Frontal cortex (tissue), 4 donors: ENCODE measurements at places on chromosomes 7 and 10. TPM values are rescaled to one million over a fixed set of nuclear protein-coding genes. Genes with fewer than 3 reads are reported as not detected.
A peak's percentile ranks its signal among the peaks of the same experiment; 100 is the strongest.

DNA sequence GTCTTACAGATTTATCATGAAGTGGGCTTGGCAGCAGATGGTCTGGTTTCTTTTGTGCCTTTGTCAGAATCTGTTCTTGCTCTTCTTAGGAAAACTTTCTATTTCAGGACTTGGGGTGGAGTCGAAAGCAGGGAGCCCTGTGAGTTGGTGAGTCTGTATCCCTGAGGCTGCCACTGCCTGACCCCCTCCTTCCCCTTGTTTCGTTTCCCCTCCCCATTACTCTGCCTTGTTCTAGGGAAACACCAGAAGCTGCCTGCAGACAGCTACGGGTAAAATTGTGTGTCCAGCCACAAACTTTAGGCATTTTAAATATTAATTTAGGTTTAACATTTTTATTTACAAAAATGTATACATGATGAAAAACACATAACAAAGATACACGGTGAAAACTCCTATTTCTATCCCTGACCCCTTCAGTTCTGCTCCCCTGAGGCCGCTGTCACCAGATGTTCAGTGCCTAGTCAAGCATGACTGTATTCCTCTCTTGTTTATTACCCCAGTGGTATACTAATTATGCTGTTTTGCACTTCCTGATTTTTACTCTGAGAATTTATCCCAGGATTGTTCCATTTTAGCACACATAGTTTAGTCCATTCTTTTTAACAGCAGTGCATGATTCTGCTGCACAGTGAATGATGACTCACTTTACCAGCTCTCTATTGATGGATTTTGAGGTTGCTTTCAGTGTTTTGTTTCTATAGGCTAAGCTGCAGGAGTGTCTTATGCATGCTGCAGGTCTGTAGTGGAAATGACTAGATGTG is 9.1 kb downstream of the TSPAN14 start:
- no peak for DNase-seq

Gene MUC12
- 0.41 TPM for total RNA-seq

DNA sequence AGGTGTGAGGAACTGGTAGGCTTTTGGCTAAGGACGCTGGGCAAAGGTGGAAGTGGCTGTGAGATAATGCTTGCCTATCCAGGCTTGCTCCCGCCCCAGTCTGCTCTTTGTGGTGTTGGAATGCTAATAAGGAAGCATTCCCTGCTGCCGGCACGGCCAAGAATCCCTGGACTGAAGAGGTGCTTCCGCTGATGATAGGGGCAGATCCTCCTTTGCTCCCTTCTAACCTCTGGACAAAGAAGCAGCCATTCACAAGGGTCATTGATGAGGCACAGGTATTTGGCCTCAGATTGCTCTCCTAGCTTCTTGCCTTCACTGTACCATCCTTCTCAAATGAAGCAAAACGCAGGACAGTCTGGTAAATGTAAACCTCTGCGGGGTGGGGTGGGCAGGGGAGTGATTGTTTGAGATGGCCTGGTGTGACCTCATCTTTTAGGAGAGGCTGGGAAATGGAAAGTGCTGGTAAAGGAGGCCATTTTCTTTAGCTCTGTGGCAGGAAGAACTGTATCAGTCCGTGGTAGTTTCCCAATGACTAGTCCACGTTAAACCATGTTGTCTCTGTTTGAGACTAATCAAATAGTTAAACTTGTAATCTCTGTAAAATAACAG is 1.7 kb downstream of the PGAM1 start:
- no peak for DNase-seq

- no peak for DNase-seq
These were observed 68.9 kb upstream of the NFE2L3 start for GRCh38 chr7:26083113-26083512.

Gene LRRN3
- total RNA-seq: 153 TPM

Gene SEMA3A
- total RNA-seq: 33.0 TPM

DNA sequence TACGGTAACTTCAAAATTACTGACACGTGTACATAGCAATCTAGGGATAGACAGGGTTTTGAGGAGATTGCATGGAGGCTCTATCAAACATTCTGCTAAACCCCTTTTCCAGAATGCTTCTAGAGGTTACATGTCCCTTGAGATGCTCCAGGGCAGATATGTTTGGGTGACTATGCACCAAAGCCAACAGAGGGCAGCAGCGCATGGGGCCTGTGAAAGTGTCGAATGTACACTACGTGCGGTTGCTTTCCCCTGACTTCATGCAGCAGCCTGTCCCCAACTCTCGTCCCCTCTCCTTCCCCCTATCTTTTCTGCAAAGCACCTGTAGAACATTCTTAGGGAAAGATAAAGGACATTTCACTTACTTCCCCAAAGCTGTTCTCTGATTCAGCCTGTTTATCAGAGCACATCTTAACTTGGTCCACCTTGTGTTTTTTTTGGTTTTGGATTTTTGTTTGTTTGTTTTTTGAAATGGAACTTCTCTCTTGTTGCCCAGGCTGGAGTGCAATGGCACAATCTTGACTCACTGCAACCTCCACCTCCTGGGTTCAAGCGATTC is 90.2 kb downstream of the UBE3C start:
- no peak for DNase-seq

- DNase-seq: no peak
These were observed 116.1 kb upstream of the ZMIZ1 start for GRCh38 chr10:78952686-78953085.

DNA sequence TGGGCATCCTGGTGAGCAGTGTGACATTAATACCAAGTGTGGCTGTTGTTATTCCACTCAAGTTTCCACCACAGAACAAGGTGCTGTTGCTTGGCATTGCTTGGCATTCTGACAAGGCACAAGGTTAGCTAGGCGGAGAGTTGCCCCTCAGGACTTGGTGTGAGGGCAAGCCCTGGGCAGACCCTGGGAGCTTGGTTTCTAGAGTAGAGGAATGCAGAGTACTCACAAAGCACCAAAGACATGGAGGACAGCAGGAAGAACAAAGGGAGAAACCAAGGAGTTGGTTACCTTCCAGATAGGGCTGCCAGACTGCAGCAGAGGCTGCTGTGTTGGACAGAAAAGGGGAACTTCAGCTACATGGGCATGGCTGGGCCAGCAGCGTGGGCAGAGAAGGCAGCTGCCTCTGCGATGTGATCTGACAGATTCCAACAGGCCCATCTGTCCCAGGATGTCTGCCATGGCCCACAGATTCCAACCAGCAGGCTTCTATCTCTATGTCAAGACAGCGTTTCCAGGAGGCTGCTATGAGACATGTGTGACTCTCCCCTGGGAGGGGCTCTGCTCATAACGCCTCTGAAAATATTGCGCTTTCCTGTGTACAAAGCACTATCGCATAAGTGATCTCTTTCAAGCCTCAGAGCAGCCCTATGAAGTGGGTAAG is 1.8 kb downstream of the GOLGA7B start:
- no peak for DNase-seq

DNA sequence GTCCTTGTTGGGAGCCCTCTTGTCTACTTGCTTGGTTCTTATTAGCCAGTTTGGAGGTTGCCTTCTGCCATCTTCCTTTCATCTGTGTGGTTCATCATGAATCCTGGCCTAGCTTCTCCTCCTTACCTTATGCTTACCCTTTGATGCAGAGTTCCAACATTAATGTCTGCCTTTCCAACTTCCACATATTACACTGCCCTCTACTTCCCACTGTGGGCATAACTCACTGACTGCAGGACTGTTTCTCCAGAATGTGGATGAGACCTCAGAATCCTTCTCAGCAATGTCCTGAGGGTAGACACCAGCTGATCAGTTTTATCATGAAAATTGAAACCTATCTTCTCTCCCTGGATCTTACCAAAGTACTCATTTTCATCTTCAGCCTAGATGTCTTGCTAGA is 491.0 kb downstream of the LRMDA start:
- no peak for DNase-seq

Gene TMEM229A
- 1.2 TPM for total RNA-seq

- DNase-seq: no peak
These were observed 299.6 kb downstream of the MDFIC start for GRCh38 chr7:115221456-115221855.

Gene GIMAP5
- 3.7 TPM for total RNA-seq

DNA sequence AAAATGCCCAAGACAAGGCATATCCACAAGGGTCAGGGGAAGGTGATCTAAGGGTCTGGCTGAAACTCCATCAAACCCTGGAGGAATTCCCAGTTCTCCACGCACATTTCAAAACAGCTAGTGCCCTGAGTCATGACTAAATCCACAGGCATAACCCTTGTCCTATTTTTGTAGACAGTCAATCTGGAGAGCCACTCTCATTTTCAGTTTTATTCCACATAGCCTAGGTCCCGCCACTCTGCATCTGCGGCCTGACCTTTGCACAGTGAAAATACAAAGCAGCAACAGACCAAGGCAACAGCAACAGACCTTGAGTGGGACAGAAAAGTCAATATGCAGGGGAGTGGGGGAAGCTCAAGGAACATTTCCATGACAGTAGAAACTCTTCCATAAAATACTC is 201.4 kb upstream of the NPVF start:
- DNase-seq: no peak

DNA sequence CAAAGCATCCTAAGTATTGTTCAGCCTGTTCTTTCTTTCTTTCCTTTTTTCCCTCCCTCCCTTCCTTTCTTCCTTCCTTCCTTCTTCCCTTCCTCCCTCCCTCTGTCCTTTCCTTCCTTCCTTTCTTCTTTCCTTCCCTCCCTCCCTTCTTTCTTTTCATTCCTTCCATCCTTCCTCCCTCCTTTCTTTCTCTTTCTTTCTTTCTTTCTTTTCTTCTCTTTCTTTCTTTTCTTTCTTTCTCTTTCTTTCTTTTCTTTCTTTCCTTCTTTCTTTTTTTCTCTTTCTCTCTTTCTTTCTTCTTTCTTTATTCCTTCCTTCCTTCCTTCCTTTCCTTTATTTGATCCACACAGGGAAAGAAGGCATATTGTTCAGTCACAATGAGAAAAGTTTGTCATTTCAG is 21.2 kb downstream of the PNLIP start:
- no peak for DNase-seq

Gene ACTL6B
- 163 TPM for total RNA-seq

- DNase-seq: no peak
These were observed 15.7 kb upstream of the MSRB2 start for GRCh38 chr10:23079700-23080099.

Gene LAMB4
- total RNA-seq: 0.82 TPM

DNA sequence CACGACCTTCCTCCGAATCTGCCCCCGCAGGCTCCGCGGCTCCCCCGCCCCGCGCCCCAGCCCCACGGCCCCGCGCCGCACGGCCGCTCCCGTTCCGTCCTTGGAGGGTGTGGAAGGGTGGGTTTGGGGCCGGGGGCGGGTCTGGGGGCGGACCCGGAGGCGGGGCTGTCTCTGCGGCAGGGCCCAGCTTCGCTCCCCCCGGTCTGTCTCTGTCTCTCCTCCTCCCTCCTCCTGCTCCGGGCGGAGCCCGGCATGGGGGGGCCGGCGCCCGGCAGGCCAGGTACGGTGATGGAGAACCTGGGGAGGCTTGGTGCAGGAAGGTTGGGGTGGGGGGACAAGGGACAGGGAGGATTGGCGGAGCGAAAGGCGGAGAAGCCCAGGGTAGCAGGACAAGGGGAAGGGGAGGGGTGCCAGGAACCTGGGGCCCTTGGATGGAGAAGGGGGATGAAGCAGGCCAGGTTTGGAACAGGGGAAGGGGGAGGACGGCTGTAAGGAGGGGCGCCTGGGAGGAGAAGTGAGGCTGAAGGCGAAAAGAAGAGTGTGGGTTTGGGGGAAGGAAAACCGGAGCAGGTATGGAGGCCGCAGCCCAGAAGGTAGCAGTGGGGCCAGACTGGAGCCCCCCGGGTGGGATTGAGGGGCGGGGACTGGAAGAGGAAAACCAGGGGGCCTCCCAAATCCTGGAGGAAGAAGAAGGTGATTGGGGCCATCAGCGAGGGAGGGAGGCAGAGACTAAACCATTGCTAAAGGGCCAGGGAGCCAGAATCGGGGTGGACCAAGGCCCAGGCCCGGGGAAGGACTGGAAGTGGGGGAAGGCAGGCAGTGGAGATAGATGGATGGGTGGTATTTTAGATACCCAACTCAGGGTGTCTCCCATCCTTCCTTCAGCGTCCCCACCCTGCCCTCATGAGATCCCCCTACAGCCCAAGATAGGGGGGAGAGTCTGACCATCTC is at the start of gene NYAP1:
TSS of gene NYAP1 (plus strand) at position 206 of the 951 bp plus-strand sequence. CDS start 1,385 bp downstream, outside the sequence.
- DNase-seq: peak; percentile 76

Gene KCNH2
- 6.1 TPM for total RNA-seq

DNA sequence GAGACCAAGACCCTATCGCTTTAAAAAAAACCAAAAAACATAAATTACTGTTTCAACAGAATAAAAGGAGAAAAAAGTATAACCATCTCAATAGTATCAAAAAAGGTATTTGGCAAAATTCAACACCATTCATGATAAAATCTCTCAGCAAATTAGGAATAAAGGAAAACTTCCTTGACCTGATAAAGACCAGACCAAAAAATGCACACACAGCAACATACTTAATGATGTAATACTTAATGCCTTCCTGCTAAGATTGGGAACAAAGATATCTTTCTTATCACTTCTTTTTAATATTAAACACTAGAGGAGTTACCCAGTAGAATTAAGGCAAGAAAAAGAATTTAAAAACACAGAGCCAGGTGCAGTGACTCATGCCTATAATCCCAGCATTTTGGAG is 79.3 kb downstream of the CNOT4 start:
- no peak for DNase-seq

Gene CHST15
- 48.9 TPM for total RNA-seq

Gene GPER1
- total RNA-seq: 1.6 TPM

DNA sequence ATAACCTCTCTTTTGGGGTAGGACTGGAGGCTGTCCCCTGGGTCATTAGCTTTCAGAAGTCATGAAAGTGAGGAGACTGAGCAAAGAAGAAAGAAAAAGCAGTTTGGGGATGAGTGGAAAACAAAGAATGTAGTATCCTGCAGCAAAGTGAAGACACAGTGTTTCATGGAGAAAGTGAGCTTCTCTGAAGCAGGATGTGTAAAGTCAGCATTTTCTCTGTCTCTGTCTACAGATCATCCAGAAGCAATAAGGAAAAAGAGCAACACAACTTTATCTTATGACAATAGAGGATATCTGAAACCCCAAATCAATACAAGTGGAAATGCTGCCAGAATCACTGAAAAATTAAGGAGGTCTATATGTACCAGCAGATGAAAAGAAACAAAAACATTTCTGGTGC is 28.4 kb upstream of the ZNF248 start:
- DNase-seq: no peak

Gene RBP3
- total RNA-seq: not detected

DNA sequence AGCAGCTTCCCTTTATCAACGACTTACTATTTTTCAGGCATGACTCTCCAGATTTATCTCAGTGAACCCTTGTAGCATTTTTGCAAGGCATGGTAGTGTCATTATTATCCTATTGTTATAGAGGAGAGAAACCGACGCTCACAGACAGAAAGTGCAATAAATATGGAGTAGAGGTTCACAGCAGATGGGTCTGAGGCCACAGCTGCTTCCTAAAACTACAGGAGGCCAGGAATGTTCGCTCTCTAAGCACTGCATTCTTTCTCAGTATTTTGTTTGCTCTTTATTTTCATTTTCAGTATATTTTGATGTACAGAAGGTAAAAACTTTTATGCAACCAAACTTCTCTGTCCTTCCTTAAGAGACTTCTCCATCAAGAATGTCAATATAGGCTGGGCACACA is 4.5 kb upstream of the AEBP1 start:
- DNase-seq: no peak

Gene VSTM2A
- 99.1 TPM for total RNA-seq

- DNase-seq: no peak
These were observed 48.9 kb upstream of the HABP2 start for GRCh38 chr10:113503930-113504329.

- no peak for DNase-seq
These were observed 181.4 kb downstream of the ADK start for GRCh38 chr10:74332398-74332797.

Gene ERCC6
- total RNA-seq: 31.8 TPM

GRCh38 chr7:35988105-35988504 is 164.9 kb upstream of the EEPD1 start:
- DNase-seq: no peak

- DNase-seq: no peak
These were observed 550.8 kb downstream of the IPMK start for GRCh38 chr10:57716884-57717283.
